GM13977 (cell line): ENCODE measurements at places on chromosomes 7 and 10.

DNA sequence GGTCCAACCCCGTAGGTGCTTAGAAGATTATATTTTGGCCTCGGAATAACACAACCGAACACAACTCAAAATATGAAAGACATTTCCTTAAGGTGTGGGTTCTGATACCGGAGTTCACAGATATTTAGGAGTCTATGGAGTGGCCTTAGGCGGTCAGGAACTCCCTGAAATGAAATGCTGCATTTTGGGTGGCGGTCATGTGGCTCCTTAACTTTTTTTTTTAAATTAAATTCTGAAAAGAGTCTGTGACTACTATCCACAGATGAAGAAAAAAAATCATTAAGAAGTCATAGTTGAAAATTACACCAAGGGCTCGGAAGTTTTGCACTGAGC is 290.9 kb upstream of the NFE2L3 start:
- DNase-seq = no peak

DNA sequence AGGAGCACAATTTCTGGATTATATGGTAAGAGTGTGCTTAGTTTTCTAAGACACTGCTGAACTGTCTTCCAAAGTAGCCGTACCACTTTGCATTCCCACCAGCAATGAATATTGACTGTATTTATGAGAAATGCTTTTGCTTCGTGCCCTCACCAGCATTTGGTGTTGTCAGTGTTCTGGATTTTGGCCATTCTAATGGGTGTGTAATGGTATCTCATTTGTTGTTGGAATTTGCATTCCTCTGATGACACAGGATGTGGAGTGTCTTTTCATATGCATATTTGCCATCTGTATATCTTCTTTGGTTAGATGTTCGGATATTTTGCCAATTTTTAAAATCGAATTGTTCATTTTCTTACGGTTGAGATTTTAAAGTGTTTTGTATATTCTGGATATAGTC is 558.5 kb upstream of the FZD8 start:
- no peak for DNase-seq

DNA sequence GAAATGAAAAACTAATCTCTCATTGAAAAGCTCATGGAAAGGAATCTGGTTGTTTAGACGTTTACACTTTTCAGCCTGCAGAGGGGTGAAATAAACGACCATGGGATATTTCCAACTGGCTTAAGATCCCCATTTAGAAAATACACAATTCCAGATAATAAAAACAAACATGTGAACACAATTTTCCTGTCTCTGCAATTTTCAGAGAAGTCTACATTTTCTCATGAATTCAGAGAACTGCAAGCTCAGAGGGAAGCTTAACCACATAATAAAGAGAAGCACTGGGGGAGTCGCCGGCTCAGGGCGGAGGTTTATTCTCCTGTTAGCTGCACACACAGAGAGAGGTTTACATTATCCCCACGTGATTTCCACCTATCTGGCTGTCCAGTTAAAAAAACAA is 215.2 kb downstream of the FANK1 start:
- DNase-seq = no peak

DNA sequence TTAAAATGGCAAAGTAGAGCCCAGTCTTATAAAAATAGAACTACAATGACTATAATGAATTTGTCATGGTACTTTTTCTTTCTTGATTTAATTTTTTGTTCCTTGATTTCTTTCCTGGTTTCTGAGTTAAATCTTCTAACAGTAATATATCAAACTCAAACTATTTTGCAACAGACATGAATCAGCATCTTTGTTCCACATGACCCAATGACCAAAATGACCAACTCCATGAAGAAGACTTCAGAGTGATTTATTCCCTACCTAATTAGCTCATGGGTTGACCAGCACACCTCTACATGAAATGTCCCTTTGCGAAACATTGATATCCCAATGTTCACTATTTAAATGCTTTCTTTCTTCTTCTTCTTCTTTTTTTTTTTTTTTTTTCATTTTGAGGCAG is 30.9 kb downstream of the NMT2 start:
- no peak for DNase-seq

DNA sequence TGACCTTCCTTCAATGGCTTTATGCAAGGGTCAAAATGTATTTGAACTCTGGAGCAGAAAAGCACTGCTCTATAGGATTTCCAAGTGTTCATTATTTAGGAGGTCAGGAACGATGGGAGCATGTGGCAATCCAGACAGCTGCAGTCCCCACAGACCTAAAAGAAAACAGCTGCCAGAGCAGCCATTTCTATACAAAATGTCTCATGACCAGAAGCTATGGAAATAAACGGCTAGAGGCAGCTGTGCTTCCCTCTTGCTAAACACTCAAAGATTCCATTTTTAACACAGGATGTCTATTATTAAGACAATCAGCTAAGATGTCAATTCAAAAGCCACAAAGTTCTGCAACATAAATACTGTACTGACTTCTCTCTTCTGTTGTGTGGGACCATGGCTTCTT is 879.1 kb upstream of the C7orf33 start:
- no peak for DNase-seq

- no peak for DNase-seq
Observed at GRCh38 chr10:74888962-74889661, 62.7 kb downstream of the KAT6B start.

GRCh38 chr10:116891208-116891607 is 41.9 kb downstream of the ENO4 start:
- no peak for DNase-seq

DNA sequence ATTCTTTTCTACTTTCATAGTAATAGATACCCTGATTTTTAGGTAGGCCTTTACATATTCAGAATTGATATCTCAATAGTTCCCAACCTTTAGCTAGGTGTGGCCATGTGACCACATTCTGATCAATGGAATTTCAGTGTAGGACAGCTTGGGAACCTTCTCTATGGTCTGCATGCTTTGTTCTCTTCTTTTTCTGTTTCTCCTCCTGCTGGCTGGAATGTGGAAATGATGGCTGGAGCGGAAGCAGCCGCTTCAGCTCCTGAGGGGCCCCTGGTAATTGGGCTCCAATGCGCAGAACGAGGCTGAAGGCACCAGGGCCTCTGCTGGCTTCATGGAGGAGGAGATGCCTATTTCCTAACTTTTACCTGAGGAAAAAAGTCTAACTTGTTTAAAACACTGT is 152.6 kb downstream of the ZMYND11 start:
- no peak for DNase-seq

- no peak for DNase-seq
Observed at GRCh38 chr7:128703609-128704241, 31.6 kb downstream of the GARIN1A start.

DNA sequence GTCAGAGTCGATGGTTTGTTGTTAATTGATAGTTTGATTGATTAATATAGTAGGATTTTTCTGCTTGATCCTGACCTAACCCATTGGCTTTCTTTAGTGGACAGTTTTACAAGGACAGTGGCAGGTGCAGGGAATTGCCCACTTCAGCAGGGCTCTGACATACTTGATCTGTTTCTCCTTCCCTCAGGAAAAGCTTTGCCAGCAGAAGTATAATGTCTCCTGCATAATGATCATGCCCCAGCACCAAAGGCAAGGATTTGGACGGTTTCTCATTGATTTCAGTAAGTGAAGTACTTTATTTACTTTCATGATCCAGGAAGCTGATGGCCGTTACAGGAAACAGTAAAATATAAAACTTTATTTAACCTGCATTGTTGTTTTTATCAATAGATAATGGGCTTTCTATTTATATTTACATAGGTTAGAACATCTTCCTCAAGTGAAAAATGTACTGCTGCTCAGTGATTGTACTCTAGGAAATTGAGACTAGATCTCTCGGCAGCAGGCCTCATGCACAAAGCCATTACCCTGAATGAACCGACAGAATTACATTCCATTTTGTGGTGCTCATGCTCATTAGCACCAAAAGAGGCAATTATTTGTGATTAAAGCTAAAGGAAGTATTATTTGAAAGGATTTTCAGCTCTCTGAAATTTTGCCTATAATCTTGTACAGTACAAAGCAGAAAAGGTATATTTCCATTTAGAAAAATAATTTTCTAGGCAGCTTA is 122.5 kb upstream of the SAMD8 start:
- DNase-seq = no peak

GRCh38 chr10:117413928-117414618 is 38.8 kb upstream of the PDZD8 start:
- DNase-seq = no peak

DNA sequence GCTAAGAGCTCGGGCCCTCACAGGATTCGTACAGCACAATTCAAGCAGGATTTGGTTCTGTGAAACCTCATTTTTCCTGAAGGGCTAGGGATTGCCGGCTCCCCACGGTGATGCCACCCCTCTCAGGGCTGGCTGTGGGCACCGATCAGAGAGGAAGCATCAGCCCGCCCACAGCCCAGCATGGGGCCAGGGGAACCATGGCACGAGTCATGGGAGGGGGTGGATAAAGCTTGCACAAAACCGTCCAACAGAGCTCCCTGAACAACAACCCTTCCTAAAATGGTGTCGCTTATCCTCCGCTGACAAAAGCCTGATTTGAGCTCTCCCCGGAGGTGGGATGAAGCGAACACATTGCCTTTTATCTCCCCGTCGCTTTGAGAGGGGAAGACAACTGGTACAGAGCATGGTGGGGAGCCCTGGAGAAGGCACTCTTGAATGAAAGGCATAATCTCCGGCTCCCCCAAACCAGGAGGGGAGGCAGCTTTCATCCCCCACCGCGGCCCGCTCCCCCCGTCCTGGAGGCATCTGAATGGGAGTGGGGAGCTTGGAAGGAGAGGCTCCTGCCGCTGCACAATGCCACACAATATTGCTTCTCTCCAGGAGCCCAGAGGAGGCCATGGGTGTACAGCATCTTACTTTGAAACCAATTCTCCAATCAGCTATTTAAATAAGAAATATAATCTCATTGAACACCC is 144.0 kb downstream of the RPS24 start:
- no peak for DNase-seq

DNA sequence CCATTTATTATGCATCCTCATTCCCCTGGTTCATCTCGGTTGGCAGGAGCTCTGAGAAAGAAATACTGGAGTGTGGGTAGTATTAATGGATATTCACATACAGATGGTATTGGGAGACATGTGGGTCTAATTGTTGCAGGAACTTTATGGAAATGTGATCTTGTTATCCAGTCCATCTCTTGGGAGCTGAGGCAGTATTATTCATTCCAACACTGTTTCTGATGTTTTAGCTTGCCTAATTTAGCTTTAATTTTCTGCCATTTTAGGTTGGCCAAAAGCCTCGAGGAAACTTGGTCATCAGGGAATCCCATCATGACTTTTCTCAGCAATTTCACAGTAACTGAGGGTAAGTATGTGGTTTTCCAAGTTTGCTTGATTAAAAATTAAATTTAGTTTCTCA is 125.7 kb downstream of the ABCA13 start:
- DNase-seq = no peak

- DNase-seq = peak; percentile 21
Observed at GRCh38 chr10:108696792-108697477, 1226.4 kb downstream of the XPNPEP1 start.

DNA sequence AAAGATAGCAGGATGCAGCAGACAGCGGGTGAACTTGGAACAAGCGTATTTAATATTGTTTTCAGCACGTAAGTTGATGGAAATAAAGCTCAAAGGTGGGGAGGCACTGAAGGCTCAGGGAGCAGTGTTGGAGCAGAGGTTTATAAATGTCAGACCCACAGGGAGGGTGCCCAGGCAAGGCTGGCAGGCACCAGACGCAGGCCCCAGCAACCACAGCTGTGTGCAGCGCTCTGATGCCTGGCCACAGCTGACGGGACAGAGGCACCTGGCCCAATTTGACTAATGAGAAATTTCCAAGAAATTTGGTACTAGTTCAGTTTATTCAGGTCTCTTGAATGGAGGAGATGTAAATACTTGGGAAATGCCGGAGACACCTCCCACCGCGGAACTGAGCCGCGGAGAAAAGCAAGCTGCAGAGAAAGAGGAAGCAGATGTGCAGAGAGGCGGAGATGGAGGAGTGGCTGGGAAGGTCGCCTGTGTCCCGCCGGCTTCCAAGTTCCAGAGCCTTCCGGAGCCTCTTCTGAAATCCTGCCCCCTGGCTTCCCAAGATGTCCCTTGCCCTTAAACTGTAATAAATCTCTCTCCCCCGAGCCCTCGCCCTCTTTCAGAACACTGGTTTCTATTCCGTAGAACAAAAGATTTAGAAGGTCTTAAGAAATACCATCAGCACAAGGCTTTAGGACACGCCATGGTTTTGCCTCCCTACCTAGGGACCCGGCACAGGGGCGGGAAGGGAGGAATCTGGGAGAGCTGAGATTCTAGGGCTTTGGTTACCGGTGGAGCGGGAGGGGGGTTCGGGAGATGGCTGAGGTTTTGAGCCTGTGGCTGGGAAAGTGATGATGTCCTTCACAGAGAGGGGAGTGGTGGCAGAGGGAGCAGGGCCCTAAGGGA is 38.4 kb upstream of the PLXNA4 start:
- no peak for DNase-seq

DNA sequence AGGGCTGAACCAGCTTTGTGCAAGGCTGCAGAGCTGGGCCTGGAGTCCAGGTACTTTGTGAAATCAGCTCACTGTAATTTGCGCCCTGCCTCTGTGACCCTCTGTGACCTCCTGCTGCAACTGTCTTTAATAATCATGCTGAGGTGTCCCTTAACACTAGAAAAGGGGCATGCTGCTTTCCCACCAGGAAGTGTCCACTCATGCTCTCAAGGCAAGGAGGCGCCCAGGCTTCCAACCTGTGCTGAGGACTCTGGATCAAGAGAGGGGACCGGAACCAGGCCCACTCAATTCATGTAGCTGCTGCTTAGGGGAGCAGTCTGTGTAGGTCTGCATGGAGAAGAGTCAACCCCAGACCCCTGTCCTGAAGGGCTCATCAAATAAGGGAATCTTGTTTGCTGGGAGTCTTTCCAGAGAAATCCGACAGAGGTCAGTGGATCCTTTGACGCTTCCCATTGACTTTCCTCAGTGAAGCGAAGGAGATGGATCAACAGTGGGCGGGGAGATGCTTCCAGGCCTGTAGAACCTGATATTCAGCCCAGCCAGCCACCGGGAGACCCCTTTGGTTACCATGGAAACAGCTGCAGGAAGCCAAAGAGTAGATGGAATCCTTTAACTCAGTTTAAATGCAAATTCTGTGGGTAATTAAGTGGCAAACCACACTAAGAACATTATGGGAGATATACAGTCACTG is 945.9 kb downstream of the GRID1 start:
- DNase-seq = no peak
